Neural crest cell (in vitro differentiated cells): ENCODE measurements at places on chromosomes 4 and X. TPM values are rescaled to one million over a fixed set of nuclear protein-coding genes. Genes with fewer than 3 reads are reported as not detected.

DNA sequence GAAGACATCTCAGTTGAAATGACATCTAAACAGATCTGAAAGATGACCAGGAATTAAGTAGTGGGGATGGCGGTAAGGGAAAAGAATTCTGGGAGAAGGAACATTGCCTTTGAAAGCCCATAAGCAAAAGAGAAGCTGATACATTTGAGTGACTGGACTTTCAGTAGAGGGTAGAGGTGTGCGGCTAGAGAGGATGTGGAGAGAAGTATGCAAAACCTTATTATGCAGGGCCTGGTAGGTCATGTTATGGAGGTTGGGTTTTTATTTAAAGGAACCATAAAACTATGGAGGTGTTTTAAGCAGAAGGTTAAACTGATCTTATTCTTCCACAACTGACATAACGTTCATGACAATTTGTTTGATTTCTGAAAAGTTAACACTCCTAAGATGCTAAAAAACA, 36.3 kb downstream of the RPS6KA3 start:
- no peak overlapping the region for H3K4me3 ChIP-seq
- no peaks in the 10 kb centered on the region for H3K27me3 ChIP-seq
- H3K27ac ChIP-seq, result no peak overlapping the region
- H3K4me1 ChIP-seq, result no peaks in the 10 kb centered on the region
- no peak for DNase-seq

GRCh38 chr4:70589785-70590184, 2.3 kb upstream of the AMBN start:
- no peaks in the 10 kb centered on the region for H3K27me3 ChIP-seq
- no peaks in the 10 kb centered on the region for H3K36me3 ChIP-seq
- H3K4me1 ChIP-seq, result no peaks in the 10 kb centered on the region
- H3K4me3 ChIP-seq, result no peak overlapping the region
- no peak for DNase-seq
- no peak overlapping the region for H3K27ac ChIP-seq

DNA sequence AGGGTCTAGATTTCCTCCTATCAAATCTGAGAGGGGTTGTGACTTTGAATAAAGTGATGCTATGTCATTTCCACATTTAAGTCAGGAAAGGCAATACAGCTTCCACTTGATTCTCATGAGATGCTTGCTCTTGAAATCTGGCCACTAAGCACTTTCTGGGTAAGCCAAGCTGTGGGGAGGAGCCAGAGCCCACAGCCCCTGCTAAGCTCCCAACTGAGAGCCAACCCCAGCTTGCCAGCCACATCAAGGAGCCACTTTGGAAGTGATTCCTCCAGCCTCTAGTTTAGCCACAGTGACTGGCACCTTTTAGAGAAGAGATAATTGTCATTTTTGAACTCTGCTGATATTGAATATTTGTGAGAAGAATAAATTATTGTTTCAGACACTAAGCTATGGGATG, 1441.5 kb upstream of the IGFBP7 start:
- no peaks in the 10 kb centered on the region for H3K4me1 ChIP-seq
- no peak overlapping the region for H3K27ac ChIP-seq
- H3K4me3 ChIP-seq, result no peak overlapping the region
- DNase-seq, result no peak
- H3K36me3 ChIP-seq, result no peaks in the 10 kb centered on the region

- DNase-seq, result no peak
- H3K4me3 ChIP-seq, result no peak overlapping the region
- no peaks in the 10 kb centered on the region for H3K27me3 ChIP-seq
- peaks cover 7% of the 10 kb centered on the region for H3K36me3 ChIP-seq
Measured at GRCh38 chr4:114562176-114562904, 36.3 kb upstream of the UGT8 start.

GRCh38 chr4:22850055-22850454, 157.3 kb downstream of the GBA3 start:
- DNase-seq, result no peak
- no peaks in the 10 kb centered on the region for H3K4me1 ChIP-seq
- H3K27me3 ChIP-seq, result peaks cover 2% of the 10 kb centered on the region
- no peak overlapping the region for H3K27ac ChIP-seq

DNA sequence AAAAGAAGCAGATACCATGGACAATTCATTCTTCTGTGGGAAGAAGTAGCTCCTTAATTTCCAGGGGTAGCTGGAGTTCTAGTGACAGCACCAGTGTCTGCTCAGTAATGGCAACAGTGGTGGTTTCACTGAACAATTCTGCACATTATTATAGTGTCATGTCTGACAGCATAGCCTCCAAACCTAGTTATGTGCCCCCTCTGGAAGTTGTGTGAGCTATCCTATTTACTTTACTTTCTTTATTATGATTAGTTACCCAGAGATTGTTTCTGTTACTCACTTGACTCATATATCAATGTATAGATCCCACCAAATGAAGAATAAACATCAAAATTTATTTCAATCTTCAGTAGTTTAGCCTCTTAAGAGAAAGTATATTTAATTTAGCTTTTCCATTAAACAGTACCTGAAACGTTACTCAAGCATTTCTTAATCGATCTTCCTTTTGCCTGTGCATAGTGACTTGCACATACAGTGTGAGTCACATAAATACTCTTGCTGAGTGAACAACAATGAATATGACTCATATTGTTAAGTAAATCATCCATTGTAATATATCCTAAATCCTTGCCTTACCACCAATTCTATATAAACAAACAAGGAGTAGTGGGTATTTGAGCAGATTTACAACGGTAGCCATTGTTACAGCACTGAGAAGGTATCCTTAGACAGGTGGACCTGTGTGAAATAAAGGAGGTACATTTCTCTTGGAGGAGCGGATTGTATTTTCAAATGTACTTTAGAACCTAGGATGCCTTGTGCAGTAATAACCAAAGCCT, 534.7 kb downstream of the ANKRD50 start:
- no peaks in the 10 kb centered on the region for H3K27me3 ChIP-seq
- no peaks in the 10 kb centered on the region for H3K36me3 ChIP-seq
- no peak overlapping the region for H3K27ac ChIP-seq
- H3K4me3 ChIP-seq, result no peak overlapping the region

DNA sequence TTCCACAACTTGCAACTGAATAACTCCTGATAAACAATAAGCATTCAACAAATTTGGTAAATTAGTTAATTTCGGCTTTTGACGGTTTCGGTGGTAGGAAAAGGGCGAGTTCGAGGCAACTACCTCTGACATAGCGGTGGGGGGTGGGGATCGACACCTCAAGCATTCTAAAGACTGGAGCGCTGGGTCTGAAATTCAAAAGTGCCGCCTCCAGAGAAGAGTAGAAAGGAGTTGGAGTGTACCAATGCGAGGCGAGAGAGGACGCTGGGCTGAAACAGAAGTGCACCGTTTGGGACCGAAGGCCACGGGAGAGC, 725 bp downstream of the SMC1A start:
- peak overlapping the region; percentile 99 for H3K27ac ChIP-seq
- no peaks in the 10 kb centered on the region for H3K27me3 ChIP-seq
- peaks cover 22% of the 10 kb centered on the region for H3K4me1 ChIP-seq
- peaks cover 8% of the 10 kb centered on the region for H3K36me3 ChIP-seq
- peak overlapping the region; percentile 94 for H3K4me3 ChIP-seq
- no peak for DNase-seq

- no peaks in the 10 kb centered on the region for H3K27me3 ChIP-seq
- H3K4me1 ChIP-seq, result peaks cover 15% of the 10 kb centered on the region
- H3K27ac ChIP-seq, result no peak overlapping the region
- no peak overlapping the region for H3K4me3 ChIP-seq
- no peaks in the 10 kb centered on the region for H3K36me3 ChIP-seq
- no peak for DNase-seq
Measured at GRCh38 chrX:130746077-130746476, 156.9 kb downstream of the ENOX2 start.

DNA sequence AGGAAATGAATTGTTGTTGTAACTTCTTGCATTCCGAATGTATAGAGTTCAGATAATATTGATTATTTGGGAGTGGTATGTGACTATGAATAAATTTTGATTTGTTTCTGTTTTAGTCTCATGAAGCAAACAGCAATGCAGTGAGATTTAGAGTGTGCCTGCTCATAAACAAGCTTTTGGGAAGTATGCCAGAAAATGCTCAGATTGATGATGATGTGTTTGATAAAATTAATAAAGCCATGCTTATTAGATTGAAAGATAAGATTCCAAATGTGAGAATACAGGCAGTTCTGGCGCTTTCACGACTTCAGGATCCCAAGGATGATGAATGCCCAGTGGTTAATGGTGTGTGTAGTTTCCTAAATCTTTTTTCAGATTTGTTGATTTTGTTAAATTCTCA, 2.0 kb downstream of the NCAPG start:
- H3K27ac ChIP-seq, result no peak overlapping the region
- no peaks in the 10 kb centered on the region for H3K27me3 ChIP-seq
- H3K4me3 ChIP-seq, result peak overlapping the region; percentile 97
- H3K36me3 ChIP-seq, result peaks cover 10% of the 10 kb centered on the region
- peaks cover 52% of the 10 kb centered on the region for H3K4me1 ChIP-seq

DNA sequence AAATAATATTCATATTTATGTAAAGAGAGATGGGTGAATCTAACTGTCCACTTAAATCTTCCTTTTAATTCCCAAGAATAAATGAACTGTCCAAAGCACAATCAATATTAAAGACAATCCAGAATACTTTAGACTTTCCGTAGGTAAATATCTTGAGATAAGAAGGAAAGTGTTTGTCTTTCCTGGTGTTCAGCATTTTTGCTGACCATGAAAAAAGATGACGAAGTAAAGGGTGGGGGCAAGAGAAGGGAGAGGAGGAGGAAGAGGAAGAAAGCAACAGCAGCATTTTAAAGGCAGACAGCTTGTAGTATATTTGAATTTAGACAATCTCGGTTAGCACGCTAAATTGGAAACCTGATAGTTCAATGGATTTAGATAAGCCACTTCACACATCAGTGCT, 498.2 kb downstream of the KCNIP4 start:
- DNase-seq, result no peak
- H3K27ac ChIP-seq, result no peak overlapping the region
- H3K27me3 ChIP-seq, result peaks cover 18% of the 10 kb centered on the region
- no peak overlapping the region for H3K4me3 ChIP-seq
- no peaks in the 10 kb centered on the region for H3K36me3 ChIP-seq

- H3K4me1 ChIP-seq, result peaks cover 54% of the 10 kb centered on the region
- DNase-seq, result peak; percentile 17
- peaks cover 14% of the 10 kb centered on the region for H3K36me3 ChIP-seq
- peaks cover 9% of the 10 kb centered on the region for H3K27me3 ChIP-seq
- peak overlapping the region; percentile 92 for H3K4me3 ChIP-seq
Measured at GRCh38 chrX:47191331-47191730, 2.3 kb upstream of the UBA1 start.

DNA sequence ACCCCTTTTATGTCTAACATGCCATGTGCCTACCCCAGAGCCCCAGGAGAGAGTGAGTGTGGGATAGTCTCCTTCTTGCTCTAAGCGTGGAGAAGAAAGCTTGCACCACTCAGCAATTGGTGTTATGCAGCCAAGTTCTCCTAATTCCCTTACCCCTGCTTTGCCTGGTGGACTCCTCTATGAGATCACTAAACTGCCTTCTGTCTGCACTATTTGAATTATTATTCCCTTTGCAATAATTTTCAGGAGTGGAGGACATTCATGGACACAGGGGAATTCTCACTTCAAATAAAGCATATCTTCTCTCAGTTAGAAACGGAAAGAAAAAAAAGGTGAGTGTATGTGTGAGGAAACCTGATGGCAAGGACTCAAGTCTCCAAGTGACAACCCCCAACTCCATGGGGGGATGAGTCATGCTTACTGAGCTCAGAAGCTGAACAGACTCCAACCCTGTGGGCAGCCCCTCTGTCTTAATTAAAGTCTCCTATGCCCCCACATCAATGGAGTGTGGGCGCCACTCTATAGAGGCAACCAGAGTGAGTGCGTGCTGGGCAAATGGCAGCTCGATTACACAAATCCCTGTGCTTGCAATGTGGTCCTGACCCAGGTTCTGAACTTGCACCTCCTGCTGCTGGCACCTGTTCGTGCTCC, 381.9 kb downstream of the RAB28 start:
- H3K36me3 ChIP-seq, result peaks cover under 1% of the 10 kb centered on the region
- H3K4me3 ChIP-seq, result no peak overlapping the region
- no peaks in the 10 kb centered on the region for H3K27me3 ChIP-seq
- no peak overlapping the region for H3K27ac ChIP-seq

- H3K27me3 ChIP-seq, result no peaks in the 10 kb centered on the region
- H3K27ac ChIP-seq, result peak overlapping the region; percentile 7
- H3K4me1 ChIP-seq, result peaks cover 18% of the 10 kb centered on the region
- no peak for DNase-seq
Measured at GRCh38 chr4:133464311-133464710, 315.2 kb downstream of the PCDH10 start.

DNA sequence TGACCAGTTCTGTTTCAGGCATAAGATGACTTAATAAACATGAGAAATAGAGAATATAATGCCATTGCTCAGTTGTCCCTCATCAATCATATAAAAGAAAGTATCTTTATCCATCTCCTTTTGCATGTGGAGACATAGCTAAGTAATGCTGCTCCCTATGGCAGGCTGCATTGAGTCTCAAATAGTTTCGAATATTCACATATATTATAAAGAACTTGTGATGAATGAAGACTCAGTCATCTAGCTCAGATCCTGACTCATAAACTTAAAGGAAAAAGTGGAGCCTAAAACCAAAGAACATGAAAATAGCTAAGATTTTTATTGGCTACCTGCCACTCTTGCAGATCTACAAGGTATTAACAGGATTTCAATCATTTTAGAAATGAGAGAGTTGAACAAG, 11.7 kb upstream of the TLL1 start:
- peaks cover 4% of the 10 kb centered on the region for H3K27me3 ChIP-seq
- no peak overlapping the region for H3K4me3 ChIP-seq
- H3K4me1 ChIP-seq, result no peaks in the 10 kb centered on the region
- H3K36me3 ChIP-seq, result no peaks in the 10 kb centered on the region

Gene RHOXF2
- total RNA-seq, result not detected in 2 replicates

Gene XAGE1B
- not detected in 2 replicates for total RNA-seq

Gene GPR143
- total RNA-seq, result 2.4 and 2.7 TPM in 2 replicates

Gene DIPK2B
- not detected in 2 replicates for total RNA-seq

Gene PPM1K
- 17.6 TPM in 2 replicates for total RNA-seq

Gene NUP62CL
- 6.1 and 6.8 TPM in 2 replicates for total RNA-seq

Gene LARP7
- total RNA-seq, result 50.0 and 52.6 TPM in 2 replicates

Gene TEX13C
- total RNA-seq, result not detected in 2 replicates

Gene SYN1
- 4.5 and 4.9 TPM in 2 replicates for total RNA-seq
